ENCODE measurements at places on chromosomes 7 and 10. TPM values are rescaled to one million over a fixed set of nuclear protein-coding genes. Genes with fewer than 3 reads are reported as not detected.

Gene PAPSS2
- 1.4 TPM for total RNA-seq

GRCh38 chr7:133822001-133822641 lies 305.0 kb upstream of the LRGUK start:
- DNase-seq = no peak

Gene RTKN2
- 11.7 TPM for total RNA-seq

DNA sequence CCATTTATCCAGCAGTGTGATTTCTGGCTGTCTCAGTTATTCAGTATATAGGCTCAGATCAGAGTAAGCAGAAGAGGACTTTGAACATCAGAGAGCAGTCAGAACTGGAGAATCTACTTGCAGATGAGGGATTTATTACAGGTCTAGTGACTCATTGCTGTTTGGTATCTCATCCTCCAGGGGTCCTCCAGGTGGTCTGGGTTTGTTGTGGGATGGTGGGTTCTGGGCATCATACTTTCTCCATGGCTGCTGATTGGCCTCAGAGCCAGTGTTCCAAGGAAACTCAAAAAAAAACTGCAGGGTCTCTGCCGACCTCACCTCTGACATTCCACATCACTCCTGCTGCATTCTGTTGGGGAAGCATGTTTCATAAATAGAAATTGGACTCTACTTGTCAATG lies 214.8 kb downstream of the CNTNAP2 start:
- no peak for DNase-seq

DNA sequence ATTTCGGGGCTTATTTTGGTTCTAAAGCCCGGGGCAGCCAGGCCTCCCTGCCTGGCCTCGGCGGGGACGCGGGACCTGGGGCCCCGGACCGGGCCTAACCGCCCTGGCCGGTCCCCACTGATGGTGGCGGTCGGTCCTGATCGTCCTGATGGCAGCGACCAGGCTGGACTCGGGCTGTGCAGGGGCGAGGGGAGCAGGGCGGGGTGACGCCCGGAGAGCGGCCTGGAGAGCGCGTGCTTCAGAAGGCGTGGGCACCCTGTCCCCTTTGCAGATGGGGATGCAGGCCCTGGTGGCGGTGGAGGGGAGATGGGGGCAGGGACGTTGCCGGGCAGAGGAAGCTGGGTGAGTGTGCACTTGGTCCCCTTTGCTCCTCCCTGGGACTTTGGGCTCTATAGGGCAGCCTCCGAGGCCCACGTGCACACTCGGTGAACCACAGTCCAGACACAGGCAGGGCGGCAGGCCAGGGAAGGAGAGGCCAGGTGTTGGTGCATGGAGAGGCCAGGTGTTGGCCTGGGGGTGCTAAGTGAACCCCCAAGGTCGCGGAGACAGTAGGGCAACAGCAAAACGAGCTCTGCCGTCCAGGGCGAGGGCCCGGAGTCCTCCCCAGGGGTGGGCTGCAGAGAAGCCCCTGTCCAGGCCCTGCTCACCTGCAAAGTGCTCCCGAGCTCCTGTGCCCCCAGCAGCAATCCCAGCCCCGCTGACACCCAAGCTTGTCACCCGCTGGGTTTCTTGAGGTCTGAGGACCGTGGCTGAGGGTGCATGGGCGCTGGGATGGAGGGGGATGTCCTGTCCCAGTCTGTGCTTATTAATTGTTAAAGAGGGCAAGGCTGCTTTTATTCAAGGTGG lies 42.4 kb upstream of the FAM20C start:
- no peak for DNase-seq

Gene NKX2-3
- total RNA-seq = not detected

GRCh38 chr7:131111081-131111576 lies 216.5 kb upstream of the MKLN1 start:
- DNase-seq = no peak
